ENCODE measurements at places on chromosomes 5 and 9.

DNA sequence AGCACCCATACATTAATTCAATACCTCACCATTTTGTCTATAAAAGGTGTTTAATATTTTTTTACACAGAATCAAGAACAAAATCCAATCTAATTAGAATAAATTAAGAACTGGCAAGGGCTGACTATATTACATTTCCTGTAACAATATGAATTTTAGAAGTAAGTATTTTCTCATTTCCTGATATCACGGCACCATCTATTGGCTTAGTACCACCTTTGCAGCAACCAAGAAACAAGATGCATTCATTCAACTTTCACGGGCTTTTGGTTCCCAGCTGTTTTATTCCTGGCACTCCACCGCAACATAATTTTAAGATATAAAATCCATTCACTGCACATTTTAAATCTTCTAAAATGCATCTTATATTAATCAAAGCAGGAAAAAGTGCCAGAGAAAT lies 20.6 kb downstream of the PSMB7 start:
- no peak for DNase-seq

DNA sequence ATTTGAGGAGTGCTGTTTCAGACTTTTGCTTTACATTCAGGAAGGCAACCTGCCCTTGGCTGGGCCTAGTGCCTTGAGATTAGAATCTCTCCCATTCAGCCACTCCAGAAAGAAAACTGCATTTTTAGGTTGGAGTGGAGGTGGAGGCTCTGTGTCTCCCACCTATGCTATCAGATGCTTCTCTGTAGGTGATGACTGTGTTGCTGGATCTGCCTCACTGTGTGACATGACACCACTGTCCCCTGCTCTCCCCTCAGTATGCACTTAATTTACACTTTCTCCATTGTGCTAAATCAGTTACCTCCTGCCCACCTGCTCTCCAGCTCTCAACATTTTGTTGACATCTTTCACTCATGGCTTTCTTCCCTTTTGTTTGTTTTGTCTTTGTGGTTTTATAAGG lies 265.8 kb downstream of the TENT4A start:
- DNase-seq = no peak

DNA sequence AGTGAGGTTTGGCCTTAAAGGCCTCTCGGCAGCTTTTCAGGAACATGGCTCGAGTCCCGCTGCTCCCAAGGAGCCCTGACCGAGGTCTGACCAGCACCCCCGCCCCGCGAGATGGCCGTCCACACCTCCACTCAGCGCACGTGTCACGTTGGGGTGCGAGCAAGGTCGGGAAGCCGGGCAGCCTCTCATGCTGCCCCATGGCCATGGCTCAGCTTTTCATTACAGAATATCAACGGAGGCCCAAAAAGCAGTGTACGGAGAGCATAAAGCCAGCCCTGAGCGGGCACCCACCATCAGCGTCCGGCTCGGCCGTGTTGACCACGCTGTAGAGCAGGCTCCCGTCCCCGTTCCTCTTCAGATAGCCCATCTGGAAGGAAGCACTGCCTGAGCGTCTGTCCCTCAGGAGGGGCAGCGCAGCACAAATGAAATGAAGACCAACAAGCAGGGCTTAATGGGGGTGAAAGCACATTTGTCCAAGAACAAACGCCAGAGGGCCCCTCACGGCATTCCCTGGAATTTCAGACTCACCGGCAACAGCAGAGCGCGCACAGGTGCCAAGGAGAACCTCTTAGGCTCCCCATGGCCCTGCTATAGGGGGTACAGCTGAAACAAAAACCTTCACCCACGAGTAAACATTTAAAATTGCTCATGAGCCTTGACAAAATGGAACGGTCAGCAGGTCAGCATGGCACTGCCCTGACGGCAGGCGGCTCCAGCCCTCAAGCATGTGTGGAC lies 11.6 kb downstream of the BRD9 start:
- no peak for DNase-seq

GRCh38 chr9:79461712-79462111 lies 110.1 kb upstream of the TLE4 start:
- DNase-seq = no peak

- DNase-seq = no peak
These were observed 13.6 kb upstream of the AFAP1L1 start for GRCh38 chr5:149257889-149258705.
